Fibroblast of upper back skin (primary cell): ENCODE measurements at places on chromosomes 1 and 21.

DNA sequence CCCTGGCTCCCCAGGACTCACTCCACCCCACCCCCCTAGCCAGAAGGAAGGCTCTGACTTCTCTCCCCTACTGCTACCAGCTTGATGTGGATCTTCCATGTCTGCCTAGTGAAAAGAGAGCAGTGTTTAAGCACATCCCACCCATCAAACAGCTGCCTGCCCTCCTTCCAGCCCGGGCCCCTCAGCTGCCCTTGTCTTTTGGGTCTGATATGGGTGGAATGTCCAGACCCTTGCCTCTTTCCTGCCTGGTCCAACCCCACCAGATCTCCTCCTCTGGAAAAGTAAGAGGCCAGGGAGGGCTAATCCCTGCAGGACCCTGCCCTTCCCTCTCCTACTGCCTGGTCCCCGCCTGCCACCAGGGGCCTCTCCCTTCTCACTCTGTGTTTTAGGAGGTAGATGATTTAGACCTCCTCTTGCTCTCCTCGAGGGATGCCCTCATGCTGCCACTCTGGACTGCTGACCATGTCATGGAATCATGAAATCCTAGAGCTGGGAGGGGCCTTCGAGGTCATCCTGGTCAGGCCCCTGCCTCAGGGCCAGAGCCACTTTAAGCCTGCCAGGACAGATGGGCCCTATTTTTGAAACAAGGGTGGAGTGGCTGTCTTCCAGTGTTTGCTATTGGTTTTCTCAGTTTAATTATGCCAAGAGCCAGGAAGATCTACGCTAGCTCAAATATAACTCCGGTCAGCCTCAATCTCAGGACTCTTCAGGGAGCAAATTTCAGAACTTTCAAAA is 15.8 kb upstream of the HSPG2 start:
- DNase-seq, result no peak

DNA sequence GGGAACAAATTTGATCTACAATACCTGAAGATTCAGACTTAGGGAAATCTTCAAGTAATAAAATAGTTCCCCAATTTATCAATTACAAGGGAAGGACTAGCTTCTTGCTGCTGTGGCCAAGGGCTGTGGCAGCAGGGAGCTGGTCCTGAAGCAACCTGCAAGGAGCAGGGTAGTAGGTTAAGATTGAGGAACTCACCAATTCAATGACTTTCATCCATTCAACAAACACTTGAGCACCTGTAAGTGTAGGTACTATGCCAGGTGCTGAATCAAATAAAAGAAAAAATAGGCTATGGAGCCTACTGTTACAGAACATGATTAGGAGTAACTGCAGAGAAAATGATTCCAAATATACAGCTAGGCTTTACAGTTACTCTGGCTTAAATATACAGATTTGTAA is 64.2 kb upstream of the RBM34 start:
- DNase-seq, result no peak

DNA sequence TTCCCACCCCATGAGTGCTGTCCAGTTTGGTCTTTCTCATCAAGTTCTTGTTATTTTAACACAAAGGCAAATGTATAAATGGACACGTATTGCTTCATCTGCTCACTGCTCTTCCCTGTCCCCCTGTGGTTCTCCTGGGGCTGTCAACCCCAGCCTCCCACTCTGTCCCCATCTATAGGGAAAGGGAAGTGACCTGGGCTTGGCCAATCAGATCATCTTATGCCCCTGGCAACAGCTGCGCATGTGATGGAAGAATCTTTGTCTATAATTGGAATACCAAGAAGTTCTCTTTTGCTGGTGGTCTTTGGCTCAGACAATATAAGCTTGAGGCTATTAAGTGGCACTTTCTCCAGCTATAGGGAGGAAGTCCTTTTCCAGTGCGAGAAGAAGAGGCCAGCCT is 4.7 kb upstream of the CCSAP start:
- DNase-seq, result no peak

DNA sequence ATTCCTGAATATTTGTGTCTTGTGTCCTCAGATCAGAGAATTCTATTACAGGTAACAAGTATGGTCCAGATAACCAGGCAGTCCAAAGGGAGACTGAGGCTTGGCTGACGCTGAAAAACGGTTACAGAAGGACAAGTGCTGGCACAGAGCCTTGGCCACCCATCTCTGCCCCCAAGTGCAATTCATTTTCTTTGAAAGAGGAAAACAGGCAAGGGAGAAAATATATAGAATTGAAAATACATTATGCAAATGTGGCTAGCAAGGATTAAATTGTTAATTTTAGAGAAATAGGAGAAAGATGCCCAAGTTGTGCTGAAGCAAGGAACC is 1.2 kb downstream of the SORT1 start:
- no peak for DNase-seq

- DNase-seq, result no peak
Observed at GRCh38 chr1:32568929-32569328, 29.7 kb downstream of the ZBTB8A start.

GRCh38 chr1:77370161-77370560 is 88.3 kb downstream of the AK5 start:
- no peak for DNase-seq

DNA sequence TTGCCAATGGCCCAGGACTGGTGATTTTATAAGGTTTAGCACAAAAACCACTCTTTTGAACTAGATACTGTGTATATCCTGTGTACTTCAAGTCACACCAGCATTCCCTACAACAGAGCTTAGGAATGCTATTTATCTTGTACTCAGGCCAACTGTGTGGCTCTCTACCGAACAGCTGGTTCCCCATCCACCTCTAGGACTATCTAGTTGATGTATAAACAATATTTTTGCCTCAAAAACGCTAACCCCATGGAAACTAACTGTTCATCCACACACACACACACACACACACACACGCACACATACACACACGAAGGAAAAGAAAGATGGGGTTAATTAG is 28.7 kb upstream of the SLC45A3 start:
- DNase-seq, result peak; percentile 68

- no peak for DNase-seq
Observed at GRCh38 chr1:67138813-67139499, 4.2 kb upstream of the C1orf141 start.

DNA sequence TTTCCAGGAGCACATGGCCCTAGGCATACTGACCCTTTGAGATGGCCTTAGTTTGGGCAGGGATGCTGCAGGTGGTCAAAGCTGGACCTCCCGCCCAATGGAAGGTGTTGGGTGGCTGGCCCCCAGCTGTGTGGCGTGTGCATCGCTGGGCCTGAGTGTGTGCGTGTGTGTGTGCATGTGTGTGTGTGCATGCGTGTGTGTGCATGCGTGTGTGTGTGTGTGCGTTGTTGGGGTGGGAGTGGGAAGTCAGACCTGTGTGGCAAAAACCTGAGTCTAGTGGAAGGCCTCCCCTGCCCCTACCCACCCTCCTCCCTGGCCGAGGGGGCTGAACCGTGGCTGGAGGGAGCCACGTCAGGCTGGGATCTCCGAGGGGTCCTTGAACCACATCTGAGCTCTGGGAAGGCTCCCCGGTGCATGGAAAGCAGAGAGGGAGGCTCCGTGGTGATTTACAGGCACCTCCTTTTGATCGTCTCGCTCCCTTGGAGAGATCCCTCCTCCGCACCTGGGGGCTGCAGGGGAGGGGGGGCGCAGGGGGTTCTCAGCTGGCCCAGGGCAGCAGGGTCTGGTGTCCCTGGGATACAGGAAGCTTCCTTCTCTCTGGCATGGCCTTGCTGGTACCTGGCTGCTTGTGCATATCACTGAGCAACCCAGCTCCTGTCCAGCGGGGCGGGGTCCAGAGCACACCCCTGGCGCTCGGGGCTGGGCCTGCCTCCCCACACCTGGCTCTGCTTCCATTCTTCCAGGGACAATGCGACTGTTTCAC is 124.7 kb upstream of the WNT4 start:
- no peak for DNase-seq

DNA sequence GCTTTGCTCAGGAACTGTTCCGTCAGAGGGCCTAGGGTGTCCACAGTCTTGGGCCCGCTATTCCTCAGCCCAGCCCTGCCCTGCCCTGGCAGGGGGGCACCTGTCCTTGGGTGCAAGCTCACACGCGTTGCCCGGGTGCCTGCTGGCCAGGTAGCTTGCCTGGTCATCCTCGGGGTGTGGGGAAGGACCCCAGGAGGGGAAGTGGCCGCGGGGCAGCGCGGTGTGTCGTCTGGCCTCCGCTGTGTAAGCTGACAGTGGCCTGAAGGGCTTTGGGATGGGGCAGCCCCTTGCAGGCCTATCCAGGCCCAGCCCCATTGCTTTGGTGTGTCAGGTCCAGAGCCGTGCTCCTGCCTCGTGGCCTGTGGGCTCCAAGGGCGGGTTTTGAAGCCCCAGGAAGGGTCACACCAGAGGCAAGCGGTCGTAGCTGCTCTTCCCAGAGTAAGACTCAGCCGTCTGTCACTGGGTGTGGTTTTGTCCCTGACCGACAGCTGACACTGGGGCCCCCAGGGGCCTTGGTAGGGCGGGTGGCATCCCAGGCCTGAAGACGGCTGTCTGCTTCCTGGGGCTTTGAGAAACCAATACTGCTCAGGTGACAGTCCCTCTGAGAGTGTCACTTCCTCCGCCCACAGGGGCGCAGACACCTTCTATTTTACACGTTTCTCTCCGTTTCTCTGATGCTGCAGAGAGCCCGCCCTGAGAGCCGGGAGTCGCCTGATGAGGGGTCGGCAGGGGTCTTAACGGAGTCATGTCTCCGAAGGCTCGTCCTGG is 72.1 kb downstream of the SKI start:
- DNase-seq, result no peak

- DNase-seq, result no peak
Observed at GRCh38 chr1:14168326-14169063, 430.0 kb upstream of the KAZN start.

- DNase-seq, result peak; percentile 75
Observed at GRCh38 chr1:66938613-66939012, 13.8 kb downstream of the MIER1 start.

DNA sequence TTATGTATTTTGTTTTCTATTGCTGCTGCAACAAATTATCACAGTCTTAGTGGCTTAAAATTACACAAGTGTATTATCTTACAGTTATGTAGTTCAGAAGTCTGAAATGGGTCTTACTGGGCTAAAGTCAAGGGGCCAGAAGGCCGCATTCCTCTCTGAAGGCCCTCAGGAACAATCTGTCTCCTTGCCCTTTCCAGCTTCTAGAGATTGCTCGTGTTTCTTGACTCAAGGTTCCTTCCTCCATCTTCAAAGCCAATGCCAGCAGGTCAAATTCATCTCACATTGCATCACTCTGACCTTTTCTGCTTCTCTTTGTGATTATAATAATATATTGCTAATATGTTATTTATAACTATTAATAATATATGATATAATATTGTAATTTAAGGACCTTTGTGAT is 97.1 kb downstream of the DIRAS3 start:
- no peak for DNase-seq

DNA sequence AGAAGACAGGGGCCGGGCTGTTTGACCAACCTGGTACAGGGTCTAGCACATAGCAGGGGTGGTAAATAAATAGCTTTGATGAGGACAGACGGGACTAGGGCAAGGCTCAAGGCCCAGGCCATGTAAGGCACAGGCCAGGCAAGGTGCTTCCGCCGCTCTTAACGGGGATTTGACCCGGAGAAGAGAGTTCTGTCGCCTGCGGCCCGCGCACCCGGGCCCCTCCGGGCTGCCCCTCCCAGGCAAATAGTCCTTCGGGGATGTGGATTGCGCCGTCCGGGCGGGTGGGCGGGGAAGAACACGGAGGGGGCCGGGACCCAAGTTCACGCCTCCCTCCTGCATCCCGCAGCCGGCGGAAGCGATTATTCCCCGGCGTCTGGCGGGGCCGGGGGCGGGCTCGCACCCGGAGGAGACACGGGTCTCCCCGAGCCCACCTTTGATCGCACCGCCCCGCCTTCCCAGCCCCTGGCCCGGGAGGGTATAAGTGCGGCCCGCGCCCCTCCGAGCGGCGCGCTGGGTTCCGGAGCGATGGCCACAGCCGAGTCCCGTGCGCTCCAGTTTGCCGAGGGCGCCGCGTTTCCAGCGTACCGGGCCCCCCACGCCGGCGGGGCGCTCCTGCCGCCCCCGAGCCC is at the start of gene MIXL1:
Gene MIXL1, plus strand, starts transcription at position 508 of the 629 bp plus-strand sequence. Its CDS starts 18 bp downstream, at position 526.
- DNase-seq, result no peak

DNA sequence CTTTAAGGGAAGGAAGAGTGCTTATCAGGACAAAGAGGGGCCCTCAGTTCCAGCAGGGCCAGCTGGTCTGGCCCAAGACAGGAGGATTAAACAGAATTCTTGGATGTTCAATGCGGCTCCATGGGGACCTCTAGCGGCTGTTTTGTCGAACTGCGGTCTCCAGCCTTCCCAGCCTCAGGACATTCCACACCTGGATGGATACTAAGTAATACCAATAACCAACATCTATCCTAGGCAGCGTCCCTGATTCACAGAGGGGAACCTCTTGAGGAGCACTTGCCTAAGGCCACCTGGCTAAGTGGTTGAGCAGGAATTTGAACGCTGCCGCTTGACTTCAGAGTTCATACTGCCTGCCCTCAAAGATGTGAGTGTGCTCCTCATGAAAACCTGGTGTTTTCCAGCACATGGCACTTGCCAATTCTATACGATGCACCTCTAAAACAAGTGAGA is 15.5 kb upstream of the CD247 start:
- DNase-seq, result peak; percentile 55
